ENCODE measurements at places on chromosomes 5 and 9. TPM values are rescaled to one million over a fixed set of nuclear protein-coding genes. Genes with fewer than 3 reads are reported as not detected.
A peak's percentile ranks its signal among the peaks of the same experiment; 100 is the strongest.

The C7 gene
- total RNA-seq = 0.54 TPM

DNA sequence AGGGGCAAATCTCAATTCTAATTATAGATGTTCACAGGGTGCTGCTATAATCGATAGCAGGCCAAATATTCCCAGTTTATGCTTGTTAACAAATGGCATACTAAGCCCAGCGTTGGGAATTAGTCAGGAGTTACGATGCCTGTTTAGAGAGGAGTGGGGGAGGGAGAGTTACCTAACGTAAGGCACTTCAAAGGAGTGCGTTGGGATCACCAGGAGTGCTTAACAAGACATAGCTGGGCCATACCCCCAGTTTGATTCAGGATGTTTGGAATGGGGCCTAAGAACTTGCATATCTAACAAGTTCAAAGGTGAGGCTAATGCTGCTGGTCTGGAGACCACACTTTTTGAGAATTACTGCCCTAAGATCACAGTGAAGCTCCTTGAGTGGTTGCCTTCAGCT is 14.5 kb upstream of the SRP19 start:
- DNase-seq = no peak

The PCDHB14 gene
- total RNA-seq = 0.08 TPM

The PCDHB5 gene
- not detected for total RNA-seq

The PRKAA1 gene
- 48.6 TPM for total RNA-seq

DNA sequence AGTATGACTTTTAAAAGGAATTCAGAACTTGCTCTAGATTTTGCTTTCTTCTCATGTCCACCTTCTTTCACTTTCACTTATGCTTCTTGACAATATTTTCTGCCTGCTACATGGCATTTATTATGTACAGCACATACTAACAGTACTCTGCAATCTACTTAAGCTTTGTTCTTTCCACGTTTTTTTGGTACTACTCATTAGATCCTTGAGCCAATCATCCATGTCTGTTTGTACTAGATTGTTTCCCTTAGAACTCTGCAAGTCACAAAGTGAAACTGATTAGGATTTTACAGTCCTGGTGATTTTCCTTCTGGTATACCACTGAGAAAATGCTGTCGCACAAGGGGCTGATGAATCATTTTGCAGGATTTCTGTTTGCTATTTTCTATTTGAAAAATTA is 78.3 kb downstream of the PARP8 start:
- no peak for DNase-seq

The UHRF2 gene
- total RNA-seq = 38.0 TPM

The SPRY4 gene
- total RNA-seq = 2.6 TPM

The HTR1A gene
- not detected for total RNA-seq

The PCDHB2 gene
- not detected for total RNA-seq

GRCh38 chr5:163478126-163478981 is 17.9 kb downstream of the HMMR start:
- no peak for DNase-seq

- no peak for DNase-seq
These were observed 2.8 kb downstream of the MEF2C start for GRCh38 chr5:88880201-88880600.

- DNase-seq = no peak
These were observed 155.9 kb downstream of the NR2F1-AS1 start for GRCh38 chr5:93425096-93425495.

DNA sequence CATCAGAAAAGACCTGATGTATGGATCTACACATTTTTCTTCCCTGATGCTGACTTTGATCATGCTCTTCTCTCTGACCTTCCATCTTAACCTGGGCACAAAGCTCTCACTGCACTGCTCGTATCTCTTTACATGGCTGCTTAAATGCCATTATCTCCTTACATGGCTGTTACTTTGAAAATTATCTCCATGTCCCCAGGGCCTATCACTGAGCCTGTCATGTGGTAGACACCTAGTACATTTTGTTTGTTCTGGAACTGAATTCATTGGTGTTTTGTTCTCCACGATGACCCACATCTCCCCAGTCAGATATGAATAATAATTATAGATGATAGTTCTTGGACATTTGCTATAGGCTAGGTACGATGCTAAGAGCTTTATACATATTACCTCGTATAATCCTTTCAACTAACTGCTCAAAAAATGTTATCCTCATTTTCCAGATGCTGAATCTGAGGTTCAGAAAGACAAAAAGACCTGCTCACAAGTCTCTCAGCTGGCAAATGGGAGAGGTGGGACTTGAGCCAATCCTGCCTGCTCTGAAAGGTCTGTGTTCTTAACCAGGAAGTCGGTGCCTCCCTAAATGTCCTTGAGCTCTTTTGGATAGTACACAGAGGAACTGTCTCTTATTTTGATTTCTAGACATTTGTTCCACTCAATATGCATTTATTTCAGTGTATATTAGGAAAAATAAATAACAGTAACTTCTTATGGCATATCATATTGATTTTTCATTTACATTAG is 9.8 kb upstream of the CPEB4 start:
- DNase-seq = no peak

The FASTKD3 gene
- total RNA-seq = 19.8 TPM

The CD274 gene
- total RNA-seq = 33.7 TPM

DNA sequence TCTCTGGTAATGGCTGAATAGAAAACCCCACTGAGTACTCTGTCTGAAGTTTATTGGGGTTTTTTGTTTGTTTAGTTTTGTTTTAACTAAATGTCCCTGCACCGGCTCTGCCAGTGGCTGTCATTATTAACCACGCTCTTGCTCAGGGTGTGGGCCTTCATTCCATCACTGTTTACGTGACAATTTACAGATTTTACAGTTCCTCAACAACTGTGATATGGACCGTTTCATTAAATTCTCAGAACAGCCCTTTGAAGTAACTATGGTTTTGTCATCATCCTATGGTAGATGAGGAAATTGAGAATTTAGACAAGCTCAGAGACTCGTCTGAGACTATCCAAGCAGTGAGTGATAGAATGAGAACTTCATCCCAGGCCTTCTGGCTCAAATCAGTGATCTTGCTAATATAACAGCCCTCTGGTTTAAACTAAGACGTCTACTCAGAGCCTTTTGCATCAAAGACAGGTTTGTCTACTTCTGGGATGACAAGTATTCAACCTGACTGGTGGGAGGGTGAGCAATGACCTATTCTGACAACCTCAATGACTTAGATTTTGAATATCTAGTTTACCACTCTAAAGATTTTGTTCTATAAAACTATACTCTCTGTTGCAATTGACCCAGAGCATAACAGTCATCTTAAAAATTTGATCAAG is 77.3 kb upstream of the MAP3K1 start:
- DNase-seq = no peak

GRCh38 chr5:170345971-170346370 is 43.2 kb downstream of the KCNMB1 start:
- no peak for DNase-seq

GRCh38 chr5:158382473-158382872 is 523.5 kb upstream of the CLINT1 start:
- no peak for DNase-seq

DNA sequence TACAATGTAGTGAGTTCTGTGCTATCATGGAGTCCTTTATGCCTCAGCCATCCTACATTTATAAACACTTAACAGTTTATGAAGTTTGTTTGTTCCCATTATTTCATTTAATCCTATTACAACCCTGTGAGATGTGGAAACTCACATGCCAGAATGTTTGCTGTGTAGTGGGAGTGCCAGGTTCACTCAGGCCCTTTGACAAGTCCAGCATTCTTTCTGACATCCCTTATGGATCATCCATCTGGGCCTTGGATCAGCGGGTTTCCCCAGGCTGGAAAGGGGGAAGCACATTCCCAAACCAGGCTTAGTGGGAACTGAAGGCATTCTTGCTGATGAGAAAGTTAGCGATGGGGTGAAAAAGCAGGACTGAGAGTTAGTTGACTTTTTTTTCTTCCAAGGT is 128.1 kb upstream of the OTULINL start:
- DNase-seq = no peak

DNA sequence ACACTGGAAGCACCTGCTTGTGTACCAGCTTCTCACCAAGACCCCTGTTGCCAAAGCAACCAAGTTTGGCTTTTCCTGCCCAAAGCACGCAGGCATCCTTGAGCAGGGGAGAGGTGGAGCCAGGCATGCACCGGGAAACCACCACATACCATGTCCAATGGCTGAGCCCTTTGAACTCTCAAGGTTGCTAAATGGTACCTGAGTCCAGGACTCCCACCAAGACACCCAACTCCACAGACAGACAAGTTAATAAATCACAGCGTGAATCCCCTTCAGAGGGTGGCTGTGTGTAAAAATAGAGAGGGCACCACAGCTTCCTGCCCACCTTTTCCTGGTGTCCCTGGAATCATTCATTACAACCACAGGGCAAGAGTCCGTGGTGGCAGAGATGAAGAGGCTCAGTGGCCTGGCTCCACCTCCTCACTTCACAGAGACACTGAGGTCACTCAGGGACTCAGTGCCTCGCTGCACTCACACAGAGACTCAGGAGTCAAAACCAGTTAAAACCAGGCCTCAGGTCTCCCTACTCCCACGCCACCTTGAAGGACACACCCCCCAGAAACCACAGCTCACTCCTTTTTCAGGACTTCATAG is 143.7 kb downstream of the C5orf15 start:
- no peak for DNase-seq

GRCh38 chr5:118937393-118938061 is 50.8 kb downstream of the DTWD2 start:
- DNase-seq = no peak

The STKLD1 gene
- 0.16 TPM for total RNA-seq

The TRUB2 gene
- 69.7 TPM for total RNA-seq

GRCh38 chr9:100591639-100592412 is 13.9 kb downstream of the CAVIN4 start:
- DNase-seq = no peak

DNA sequence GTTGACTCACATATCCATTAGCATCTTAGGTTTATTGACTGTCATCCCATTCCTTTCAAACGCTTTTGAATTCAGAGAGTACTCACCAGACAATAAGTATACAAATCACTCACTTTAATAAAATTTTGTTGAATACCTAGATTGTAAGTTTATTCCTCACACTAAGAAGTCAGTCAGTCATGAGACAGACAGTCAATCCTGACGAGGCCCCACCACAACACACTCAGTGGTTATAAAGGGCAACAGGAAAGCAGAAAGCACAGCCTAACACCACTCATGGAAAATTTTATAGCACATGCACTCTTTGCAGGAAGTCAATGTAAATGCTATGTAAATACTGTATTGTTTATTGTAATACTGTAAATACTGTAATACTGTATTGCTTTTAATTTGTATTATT is 176.3 kb upstream of the PTGER4 start:
- DNase-seq = peak; percentile 42

DNA sequence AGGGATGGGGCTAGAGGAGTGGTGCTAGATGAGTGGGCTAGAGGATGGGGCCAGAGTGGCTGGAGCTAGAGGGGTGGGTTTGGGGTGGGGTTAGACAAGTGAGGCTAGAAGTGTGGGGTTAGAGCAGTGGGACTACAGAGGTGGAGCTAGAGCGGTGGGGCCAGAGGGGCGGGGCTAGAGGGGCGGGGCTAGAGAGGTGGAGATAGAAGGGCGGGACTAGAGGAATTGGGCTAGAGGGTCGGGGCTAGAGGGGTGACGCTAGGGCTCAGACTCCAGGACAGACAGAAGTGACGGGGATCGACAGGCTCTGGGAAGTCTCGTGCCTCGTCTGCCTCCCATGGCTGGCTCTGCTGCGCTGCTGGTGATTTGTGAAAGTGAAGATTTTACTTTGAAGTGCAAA is 31.0 kb upstream of the TENT4A start:
- DNase-seq = no peak

The GRM6 gene
- not detected for total RNA-seq

GRCh38 chr5:115100319-115100955 is 69.3 kb downstream of the TRIM36 start:
- DNase-seq = no peak

The CYSRT1 gene
- 0.50 TPM for total RNA-seq

- no peak for DNase-seq
These were observed 1206.0 kb upstream of the C9orf72 start for GRCh38 chr9:28779243-28779642.

GRCh38 chr5:122877518-122877917 is 32.1 kb downstream of the SNX24 start:
- DNase-seq = no peak

DNA sequence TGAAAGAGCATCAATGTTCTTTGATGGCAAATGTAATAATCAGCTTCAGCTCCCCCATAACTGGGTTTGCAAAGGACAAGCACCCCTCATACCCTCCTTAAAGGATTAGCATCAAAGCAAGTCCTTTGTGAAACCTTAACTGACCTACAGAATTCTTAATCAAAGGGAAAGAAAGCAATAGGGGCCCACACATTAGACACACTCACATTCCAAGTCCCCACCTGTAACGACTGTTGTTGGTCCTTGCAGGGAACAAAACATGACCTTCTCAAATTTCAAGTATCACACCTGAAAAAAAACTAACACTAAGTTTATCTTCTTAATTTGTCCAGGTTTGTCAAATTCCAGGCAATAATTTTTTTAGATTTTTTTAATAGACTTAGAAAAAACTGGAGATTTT is 32.6 kb downstream of the TTC39B start:
- no peak for DNase-seq

- DNase-seq = no peak
These were observed 406.0 kb upstream of the KLF4 start for GRCh38 chr9:107895501-107896001.

All from activated T-cell treated with anti-CD3 and anti-CD28 coated beads, Interleukin-2, amount 50 U/mL, for 4 hours (primary cell).